ENCODE measurements at places on chromosomes 2 and 18.

GRCh38 chr18:44409515-44409914 is 271.2 kb upstream of the SETBP1 start:
- no peak for DNase-seq

GRCh38 chr2:58135861-58136260 is 89.3 kb downstream of the VRK2 start:
- DNase-seq = no peak

GRCh38 chr2:181419129-181419855 is 37.9 kb upstream of the ITGA4 start:
- no peak for DNase-seq

DNA sequence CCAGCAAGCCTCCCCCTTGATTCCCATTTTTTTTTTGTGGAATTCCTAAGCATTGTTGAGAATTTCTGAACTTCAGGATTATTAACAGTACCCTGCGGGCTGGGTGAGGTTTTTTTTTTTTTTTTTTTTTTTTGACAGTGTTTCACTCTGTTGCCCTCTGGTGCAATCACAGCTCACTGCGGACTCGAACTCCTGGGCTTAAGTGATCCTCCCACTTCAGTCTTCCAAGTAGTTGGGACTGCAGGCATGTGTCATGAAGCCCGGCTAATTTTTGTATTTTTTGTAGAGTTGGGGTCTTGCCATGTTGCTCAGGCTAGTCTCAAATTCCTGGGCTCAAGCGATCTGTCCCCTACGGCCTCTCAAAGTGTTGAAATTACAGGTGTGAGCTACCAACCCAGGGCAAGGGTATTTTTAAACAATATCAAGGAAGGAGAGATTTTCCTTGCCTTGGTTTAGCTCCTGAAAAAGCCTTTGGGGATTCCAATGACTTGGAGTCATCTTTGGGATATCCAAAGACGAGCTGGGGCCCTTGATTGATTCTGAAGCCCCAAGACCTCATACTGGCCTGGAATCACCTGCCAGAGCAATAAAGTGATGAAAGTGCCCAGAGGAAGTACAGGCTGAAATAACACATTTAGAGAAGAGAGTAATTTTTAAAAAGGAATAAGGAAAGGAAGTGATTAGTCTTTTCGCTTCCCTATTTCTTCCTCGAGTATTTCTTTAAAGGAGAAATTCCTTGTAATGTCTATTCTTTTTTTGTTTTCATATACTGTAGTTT is 240.2 kb downstream of the TGIF1 start:
- DNase-seq = no peak

DNA sequence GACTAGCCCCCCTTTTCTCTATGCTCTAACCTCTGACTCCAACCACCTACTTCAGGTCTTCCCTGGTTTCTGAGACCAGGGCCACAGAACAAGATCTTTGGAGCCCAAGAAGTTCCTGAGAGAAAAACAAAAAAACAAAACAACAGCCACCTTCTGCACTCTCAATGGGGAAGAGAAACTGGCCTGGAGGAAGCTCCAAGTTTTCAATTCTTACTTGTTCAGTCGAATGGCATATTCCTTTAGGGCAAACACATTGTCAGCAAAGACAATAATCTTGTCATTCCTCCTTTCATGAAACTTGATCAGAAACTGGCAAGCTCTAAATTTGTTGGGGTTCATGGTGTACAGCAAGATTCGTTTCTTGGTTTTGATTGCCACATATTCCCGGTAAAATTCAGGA is 15.0 kb downstream of the ERCC3 start:
- DNase-seq = no peak

- DNase-seq = peak; percentile 29
Observed at GRCh38 chr2:98759827-98760625, 29.1 kb upstream of the MGAT4A start.

GRCh38 chr2:118250001-118250400 is 161.7 kb downstream of the INSIG2 start:
- peak; percentile 23 for DNase-seq

- DNase-seq = peak; percentile 75
Observed at GRCh38 chr2:43611987-43612894, 16.4 kb upstream of the THADA start.

GRCh38 chr2:64196963-64197362 is 52.7 kb upstream of the PELI1 start:
- no peak for DNase-seq

- no peak for DNase-seq
Observed at GRCh38 chr2:206657087-206657486, 14.8 kb downstream of the FAM237A start.

- DNase-seq = no peak
Observed at GRCh38 chr2:99605036-99605435, 115.2 kb upstream of the REV1 start.
